ENCODE measurements at places on chromosomes 7 and 10.

DNA sequence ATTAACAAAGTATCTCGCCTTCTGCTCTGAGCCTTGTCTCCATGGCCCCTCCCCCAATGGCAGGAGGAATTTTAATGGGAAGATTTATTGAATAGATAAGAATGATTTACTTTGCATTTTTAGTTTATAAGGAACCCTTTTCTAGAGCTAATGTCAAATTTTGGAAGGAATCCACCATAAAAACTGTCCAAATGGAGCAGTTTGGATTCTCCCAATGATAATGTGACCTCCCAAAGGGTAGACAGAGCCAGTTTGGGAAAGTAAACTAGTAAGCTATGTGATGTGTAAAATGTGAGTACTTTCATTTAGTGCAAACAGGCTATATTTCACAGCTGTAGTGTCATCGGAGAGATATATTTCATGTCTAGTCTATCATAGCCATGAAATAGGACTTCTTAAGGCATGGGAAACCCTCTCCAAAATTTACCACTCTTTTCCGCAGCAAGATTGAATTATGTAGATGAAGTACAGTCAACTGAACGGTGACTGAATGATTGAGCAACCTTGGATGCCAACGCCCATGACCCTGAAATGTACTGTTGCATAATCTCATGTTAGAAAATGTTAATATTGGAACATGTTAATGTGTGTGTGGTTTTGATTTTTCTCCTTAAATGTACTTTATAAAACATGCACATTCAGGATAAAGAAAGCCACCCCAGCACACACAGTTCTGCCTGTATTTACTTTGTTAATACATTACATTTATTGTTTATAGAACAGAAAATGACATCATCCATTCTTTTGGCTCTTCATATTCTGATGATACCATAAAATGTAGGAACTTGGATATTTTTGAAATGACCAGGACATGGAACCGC, 140.6 kb downstream of the NRP1 start:
- no peaks in the 10 kb centered on the region for H3K27me3 ChIP-seq
- peak overlapping the region; percentile 73 for H3K27ac ChIP-seq
- H3K36me3 ChIP-seq = peaks cover 19% of the 10 kb centered on the region
- no peak for DNase-seq
- peaks cover 35% of the 10 kb centered on the region for H3K4me1 ChIP-seq

DNA sequence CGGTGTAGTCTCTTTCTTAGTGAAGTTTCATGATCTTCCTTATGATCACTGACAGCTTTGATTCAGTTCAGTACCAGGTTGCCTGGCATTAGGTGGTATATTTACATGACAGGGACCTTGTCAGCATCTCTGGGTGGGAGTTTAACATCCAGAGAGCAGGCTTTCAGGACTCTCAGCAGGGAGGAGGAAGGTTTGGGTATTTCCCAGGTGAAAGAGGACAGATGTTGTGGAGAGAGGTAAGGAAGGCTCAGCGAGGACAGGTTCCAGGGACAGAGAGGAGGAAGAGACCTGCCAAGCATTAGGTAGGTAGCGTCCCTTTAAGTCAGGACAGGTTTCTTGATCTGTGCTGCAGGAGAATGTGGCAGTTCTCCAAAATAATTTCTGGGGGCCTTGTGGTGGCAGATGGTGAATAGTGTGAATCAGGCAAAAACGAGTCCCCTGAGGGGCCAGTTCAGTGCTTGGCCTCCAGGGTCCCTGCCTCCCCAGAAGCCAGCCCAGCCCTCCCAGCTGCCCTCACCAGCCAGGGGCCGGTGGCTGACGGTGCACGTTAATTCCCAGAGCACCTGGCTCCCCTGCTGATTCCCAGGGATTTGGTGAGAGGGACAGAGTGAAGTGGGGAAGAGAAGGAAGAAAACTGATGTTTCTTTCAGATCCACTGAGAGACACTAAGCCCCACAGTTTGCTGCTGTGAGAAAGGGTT, 82.0 kb downstream of the VWC2 start:
- peaks cover 1% of the 10 kb centered on the region for H3K27me3 ChIP-seq
- DNase-seq = no peak
- H3K27ac ChIP-seq = no peak overlapping the region
- no peak overlapping the region for H3K4me3 ChIP-seq

DNA sequence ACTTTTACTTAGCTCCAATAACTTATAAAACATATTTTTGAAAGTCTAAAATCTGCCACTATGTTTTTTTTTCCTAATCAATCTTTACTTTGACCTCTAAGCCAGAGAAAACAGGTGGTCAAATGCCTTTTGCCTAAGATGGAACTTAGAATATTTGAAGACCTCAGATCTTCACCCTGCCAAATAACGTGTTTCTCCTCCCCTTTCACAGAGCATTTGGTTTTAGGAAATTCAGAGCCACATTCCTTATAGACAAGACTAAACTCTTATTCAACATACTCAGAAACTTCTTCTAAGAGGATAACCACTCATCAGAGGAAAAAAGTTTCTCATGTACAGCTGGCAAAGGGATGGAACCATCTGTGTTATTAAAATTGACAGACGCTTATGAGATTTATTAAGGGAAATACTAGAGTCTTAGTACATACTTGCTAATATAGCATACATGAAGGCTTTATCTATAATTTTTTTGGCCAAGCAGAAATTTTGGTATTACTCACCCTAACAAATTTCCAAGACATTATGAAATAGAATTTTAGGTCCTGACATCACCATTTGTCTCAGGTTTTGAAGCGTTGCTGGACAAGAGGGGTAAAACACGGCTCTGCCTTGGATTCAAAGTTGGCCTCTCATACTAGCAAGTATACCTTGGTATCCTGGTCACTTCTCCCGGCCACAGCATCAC, 2.6 kb upstream of the EGFR start:
- no peaks in the 10 kb centered on the region for H3K4me1 ChIP-seq
- H3K27me3 ChIP-seq = peaks cover 43% of the 10 kb centered on the region
- DNase-seq = no peak
- H3K27ac ChIP-seq = no peak overlapping the region
- no peaks in the 10 kb centered on the region for H3K36me3 ChIP-seq
- H3K4me3 ChIP-seq = no peak overlapping the region

DNA sequence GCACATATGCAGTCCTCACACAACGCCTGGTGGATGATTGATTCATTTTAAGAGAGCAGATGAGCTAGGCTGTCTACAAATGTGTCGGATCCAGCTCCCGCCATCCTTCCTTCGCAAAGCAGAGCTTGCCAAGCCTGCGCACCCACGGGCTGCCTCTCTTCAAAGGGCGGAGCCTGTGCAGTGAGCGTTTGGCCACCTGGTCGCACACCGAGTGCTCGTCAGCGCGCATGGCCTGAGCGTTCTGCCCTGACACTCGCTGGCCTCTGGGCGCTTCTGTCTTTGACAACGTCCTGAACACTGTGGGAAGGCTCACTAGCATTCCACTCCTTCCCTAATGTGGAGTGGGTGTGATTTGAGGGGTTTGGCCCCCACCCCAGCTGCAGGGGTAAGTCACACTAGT, 47.1 kb upstream of the TMEM72 start:
- H3K4me1 ChIP-seq = peaks cover 26% of the 10 kb centered on the region
- H3K4me3 ChIP-seq = peak overlapping the region; percentile 77
- H3K27me3 ChIP-seq = peaks cover 17% of the 10 kb centered on the region
- peak overlapping the region; percentile 84 for H3K27ac ChIP-seq

DNA sequence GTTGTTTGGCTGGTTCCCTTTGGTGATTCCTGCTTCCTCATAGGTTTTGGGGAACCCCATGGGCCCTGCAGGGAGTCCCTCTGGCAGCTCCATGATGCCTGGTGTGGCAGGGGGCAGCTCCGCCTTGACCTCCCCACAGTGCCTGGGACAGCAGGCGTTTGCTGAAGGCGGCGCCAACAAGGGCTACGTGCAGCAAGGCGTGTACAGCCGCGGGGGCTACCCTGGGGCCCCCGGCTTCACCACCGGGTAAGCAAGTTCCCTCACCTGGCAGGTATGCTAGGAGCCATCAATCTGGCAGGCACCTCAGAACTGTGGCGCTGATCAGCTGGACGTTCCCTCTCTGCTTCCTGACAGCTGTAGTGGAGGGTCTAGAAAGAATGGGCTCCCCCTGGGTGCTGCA, 8.3 kb downstream of the ZMIZ2 start:
- H3K4me3 ChIP-seq = no peak overlapping the region
- peaks cover 13% of the 10 kb centered on the region for H3K36me3 ChIP-seq

GRCh38 chr10:14843327-14843988, 5.4 kb downstream of the HSPA14 start:
- peaks cover 12% of the 10 kb centered on the region for H3K4me1 ChIP-seq
- no peak overlapping the region for H3K4me3 ChIP-seq
- peaks cover 32% of the 10 kb centered on the region for H3K36me3 ChIP-seq
- no peak overlapping the region for H3K27ac ChIP-seq

DNA sequence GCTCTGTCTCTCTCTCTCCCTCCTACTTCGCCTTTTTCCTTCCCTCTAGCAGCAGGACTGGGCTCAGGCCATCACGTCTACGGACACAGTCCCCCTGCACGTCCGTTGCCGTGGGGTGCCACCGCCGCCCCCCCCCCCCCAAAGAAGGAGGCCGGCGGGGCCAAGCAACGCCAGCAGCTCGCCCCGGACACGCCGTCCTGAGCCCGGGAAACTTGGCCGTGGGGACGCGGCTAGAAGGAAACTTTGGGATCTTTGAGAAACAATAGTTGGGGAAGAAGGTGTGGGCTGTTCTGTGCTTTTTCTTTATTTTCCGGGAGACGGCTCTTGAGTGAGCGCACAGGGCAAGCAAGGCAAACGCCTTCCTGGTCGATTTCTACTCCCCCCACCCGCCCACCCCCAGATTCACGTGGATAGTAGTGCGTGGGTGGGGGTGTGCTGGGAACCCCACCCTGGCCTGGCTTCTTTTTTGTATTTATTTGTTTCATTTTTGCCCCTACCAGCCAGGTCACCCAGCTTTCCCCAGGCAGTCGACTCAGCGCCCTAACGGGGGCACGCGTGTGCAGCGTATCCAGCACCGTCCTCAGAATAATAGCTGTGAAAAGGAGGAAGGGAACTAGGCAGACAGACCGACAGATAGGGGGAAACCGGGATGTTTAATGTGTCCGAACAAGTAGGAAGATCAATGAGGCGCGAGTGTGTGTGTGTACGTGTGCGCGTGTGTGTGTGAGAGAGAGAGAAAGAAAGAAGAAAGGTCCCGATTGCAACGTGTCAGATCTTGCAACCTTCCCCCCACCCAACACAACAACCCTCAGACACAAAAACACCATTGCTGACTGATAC, 1.4 kb downstream of the MXI1 start:
- peak overlapping the region; percentile 95 for H3K27ac ChIP-seq
- peak overlapping the region; percentile 97 for H3K4me3 ChIP-seq
- no peak for DNase-seq
- peaks cover 1% of the 10 kb centered on the region for H3K36me3 ChIP-seq

DNA sequence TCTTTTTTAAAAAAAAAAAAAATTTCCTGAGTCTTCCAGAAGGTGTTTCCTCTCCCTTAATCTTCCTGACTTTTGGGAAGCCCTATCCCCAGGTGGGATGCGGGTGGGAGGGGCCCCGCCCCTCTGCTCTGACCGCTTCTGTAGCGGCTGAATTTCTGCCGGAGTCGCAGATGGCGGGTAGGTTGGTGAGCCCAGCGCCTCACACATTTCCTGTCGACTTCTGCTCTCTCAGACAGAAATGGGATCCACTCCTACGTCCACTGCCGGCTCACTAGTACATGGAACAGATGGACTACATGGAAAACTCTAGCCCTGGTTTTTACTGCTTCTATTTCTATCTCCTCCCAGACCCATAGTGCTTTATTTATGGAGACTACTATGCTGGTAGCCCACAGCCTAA, 90.9 kb downstream of the NEUROD6 start:
- no peaks in the 10 kb centered on the region for H3K36me3 ChIP-seq
- H3K27me3 ChIP-seq = peaks cover 66% of the 10 kb centered on the region
- DNase-seq = no peak
- H3K4me3 ChIP-seq = no peak overlapping the region
- H3K4me1 ChIP-seq = peaks cover 2% of the 10 kb centered on the region

DNA sequence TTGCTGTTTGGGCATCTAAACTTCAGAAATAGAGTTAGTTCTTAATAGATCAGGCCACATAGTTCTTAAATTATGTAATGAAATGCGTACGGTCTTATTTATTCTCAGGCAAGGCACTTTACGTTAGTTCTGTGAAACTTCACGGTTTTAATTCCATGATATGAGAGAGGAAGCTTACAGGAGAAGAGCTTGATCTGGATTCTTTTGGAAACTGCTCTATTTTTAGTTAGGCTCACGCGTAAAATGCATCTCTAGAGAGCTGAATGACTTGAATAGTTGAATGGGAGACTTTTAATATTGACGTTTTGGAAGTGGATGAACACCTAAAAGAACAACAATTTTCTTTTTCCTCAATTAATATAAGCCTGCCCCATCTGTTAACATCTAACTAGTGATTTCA, 71.1 kb downstream of the PRKG1 start:
- H3K27me3 ChIP-seq = no peaks in the 10 kb centered on the region
- H3K27ac ChIP-seq = no peak overlapping the region
- H3K36me3 ChIP-seq = peaks cover 2% of the 10 kb centered on the region
- no peak for DNase-seq
- H3K4me3 ChIP-seq = no peak overlapping the region

DNA sequence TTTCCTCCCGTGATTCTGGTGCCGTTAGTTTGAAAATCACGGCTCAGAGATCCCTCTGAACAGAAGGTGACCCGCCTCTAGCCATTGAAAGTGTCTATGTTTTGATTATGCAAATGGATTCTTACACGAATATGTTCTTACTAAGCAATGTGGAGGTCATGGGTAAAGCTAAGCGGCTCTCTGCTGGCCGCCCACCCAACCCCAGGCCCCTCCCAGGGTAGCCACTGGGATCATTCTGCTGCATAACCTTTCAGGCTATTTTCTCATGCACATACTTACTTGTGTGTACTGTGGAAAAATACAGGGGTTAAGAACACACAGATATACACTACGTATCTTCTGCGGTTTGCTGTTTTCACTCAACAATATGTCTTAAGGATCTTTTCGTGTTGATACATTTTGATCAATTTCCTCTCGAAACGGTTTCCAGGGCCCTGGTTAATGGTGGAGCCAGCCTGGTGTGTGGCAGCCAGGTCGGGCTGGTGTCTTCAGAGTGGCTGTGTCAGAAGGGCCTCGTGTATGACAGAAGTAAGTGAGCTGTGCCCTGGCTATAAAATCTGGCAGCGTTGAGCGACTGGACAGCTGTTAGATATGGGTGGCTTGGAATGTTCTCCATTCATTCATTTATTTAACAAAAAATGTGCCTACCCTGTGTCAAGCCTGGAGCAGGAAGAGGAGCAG, 29.9 kb downstream of the ZNF783 start:
- no peak overlapping the region for H3K27ac ChIP-seq
- H3K36me3 ChIP-seq = peaks cover 10% of the 10 kb centered on the region
- no peak overlapping the region for H3K4me3 ChIP-seq
- no peaks in the 10 kb centered on the region for H3K27me3 ChIP-seq

GRCh38 chr10:85864173-85864549, 502.4 kb downstream of the GRID1 start:
- no peak overlapping the region for H3K4me3 ChIP-seq
- peaks cover 9% of the 10 kb centered on the region for H3K27me3 ChIP-seq
- H3K27ac ChIP-seq = no peak overlapping the region

GRCh38 chr10:33129141-33129995, 171.3 kb upstream of the ITGB1 start:
- no peak overlapping the region for H3K27ac ChIP-seq
- H3K36me3 ChIP-seq = no peaks in the 10 kb centered on the region
- H3K27me3 ChIP-seq = no peaks in the 10 kb centered on the region
- DNase-seq = no peak
- no peak overlapping the region for H3K4me3 ChIP-seq
